ENCODE measurements at places on chromosomes 16 and 17.

DNA sequence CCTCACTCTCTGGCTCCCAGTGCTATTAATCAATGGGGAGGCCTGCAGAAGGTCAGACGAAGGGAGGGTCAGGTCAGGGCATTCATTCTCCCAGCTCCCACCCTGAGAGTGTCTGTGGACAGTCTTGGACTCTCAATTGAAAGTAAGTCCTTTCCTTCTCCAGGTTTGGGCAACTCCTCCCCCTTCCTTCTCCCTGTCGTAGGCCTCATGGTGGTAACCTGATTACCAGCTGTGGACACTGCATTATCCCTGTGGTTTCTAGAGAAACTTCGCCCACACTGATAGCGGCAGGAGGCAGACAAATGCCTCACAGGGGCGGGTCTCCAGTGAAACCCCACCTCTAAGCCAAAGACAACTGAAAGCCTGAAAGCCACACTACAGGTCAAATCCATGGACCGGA lies 57.7 kb upstream of the SLC25A19 start:
- peak; percentile 96 for DNase-seq

GRCh38 chr16:26344240-26344776 lies 652.5 kb downstream of the HS3ST4 start:
- DNase-seq: no peak

- DNase-seq: no peak
Observed at GRCh38 chr16:83592778-83593177, 215.0 kb upstream of the HSBP1 start.

- DNase-seq: no peak
Observed at GRCh38 chr17:72113751-72114150, 7.1 kb upstream of the SOX9 start.

GRCh38 chr16:88841521-88842307 lies 15.0 kb downstream of the GALNS start:
- DNase-seq: no peak

GRCh38 chr16:84341528-84342295 lies 26.6 kb upstream of the ATP2C2 start:
- no peak for DNase-seq

GRCh38 chr16:75535901-75536300 lies at the start of gene CHST5:
CHST5 (minus strand) TSS chr16:75536108; CDS start chr16:75530384, 5,724 bp downstream.
- no peak for DNase-seq

DNA sequence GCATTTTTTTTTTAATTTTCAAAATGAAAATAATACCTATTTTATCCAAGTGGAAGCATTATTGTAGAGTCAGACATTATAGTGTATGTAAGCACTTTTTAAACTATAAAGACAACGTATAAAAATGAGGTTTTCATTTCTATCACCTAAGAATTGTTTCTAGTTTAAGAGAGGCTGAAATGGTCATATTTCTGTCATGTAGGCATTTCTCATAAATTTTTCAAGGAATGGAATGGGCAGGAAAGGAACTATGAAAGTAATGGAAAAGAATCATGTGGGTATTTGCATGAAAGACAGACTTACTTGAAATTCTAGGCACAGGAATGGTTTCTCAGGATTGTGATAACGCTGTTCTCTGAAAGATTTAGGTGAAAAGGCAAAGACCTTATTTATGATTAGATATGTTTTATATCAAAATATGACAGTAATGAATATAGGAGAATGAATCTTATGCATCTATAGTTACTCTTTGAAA lies 67.4 kb downstream of the PPM1E start:
- no peak for DNase-seq

GRCh38 chr17:36846410-36847292 lies 90.6 kb upstream of the LHX1 start:
- no peak for DNase-seq

DNA sequence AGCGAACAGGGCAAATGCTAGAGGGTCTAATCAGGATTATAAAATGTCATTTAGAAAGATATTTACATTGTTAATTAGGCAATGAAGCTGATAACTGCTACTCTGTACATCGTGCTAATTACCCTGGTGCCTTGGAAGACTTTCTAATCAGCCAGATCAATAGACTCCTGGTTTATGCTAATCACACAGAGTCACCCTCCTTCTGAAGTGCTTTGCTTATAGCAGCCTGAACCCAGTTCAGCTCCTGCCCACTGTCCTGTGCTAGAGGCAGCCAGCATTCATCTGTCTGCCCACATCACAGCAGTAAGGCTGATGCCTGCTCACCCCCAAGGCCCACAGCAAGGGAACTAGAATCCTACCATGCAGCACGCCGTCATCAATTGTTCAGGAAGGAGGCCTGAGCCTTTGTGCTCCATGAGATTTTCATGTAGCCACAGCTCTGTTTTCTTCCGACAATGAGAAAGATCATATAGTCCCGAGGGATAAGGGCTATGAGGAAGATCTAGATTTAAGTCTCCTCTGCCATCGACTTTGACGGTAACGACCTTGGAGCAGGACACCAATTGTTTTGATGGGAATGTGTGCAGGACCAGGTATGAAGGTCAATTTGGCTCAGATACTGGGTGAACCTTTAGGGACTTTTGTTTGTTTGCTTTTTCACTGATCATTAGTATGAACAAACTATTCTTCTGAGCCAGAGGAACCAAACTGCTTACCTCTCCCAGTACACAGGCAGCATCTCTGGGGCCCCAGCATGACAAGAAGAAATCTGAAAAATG lies 12.5 kb upstream of the LYRM9 start:
- DNase-seq: no peak

- DNase-seq: peak; percentile 50
Observed at GRCh38 chr17:55576996-55577586, 65.8 kb upstream of the SMIM36 start.

GRCh38 chr17:80164185-80164584 lies 5.6 kb upstream of the CARD14 start:
- no peak for DNase-seq

- peak; percentile 24 for DNase-seq
Observed at GRCh38 chr17:21058098-21058893, 15.5 kb upstream of the USP22 start.

- no peak for DNase-seq
Observed at GRCh38 chr16:87067836-87068761, 249.1 kb downstream of the C16orf95 start.

GRCh38 chr16:68707340-68708152 lies 29.5 kb upstream of the CDH1 start:
- no peak for DNase-seq

DNA sequence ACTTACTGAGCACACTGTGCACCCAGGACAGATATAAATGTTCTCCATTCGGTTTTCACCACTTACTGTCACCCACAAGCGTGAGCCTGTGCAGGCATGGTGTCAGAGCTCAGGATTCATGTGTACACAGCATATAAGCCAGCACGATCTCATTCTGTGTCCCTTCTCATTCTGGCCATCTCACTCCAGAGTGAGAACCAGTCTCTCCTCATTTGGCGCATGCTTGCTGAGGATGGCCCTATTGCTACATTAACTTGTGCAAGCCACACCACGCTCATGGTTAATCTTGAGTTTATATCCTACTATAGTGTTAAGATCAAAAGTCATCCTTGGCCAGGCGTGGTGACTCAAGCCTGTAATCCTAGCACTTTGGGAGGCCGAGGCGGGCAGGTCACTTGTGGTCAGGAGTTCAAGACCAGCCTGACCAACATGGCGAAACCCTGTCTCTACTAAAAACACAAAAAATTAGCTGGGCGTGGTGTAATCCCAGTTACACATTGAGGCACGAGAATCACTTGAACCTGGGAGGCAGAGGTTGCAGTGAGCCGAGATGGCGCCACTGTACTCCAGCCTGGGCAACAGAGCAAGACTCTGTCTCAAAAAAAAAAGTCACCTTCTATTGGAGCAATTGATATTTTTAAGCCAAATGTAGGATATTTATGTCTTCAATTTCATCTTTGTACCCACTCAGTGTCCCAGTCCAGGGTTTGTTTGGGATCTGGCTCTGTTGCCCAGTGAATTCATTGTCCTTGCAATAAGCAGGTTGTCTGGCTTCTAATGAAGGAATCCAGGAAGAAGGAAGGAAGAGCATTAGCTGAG lies 20.9 kb downstream of the SOCS1 start:
- peak; percentile 35 for DNase-seq

DNA sequence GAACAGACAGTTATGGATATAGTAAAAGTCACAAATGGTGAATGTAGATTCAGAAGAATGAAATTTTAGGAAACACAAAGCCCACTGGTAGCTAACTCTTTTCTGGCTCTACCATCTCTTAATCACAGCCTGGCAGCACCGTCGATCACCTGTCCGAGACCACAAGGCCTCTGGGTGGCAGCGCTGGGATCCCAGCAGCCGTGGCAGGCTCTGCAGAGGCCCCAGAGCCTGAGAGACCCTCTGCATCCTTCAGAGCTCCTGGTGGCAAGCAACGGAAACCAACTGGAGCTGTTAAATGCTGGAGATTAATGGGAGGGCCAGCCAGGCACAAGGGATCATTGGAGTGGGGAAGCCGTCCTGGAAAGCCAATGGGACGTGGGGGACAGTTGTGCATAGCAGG lies 26.3 kb downstream of the LAT start:
- DNase-seq: peak; percentile 16

GRCh38 chr17:74994440-74994839 lies 7.0 kb downstream of the CDR2L start:
- peak; percentile 23 for DNase-seq

DNA sequence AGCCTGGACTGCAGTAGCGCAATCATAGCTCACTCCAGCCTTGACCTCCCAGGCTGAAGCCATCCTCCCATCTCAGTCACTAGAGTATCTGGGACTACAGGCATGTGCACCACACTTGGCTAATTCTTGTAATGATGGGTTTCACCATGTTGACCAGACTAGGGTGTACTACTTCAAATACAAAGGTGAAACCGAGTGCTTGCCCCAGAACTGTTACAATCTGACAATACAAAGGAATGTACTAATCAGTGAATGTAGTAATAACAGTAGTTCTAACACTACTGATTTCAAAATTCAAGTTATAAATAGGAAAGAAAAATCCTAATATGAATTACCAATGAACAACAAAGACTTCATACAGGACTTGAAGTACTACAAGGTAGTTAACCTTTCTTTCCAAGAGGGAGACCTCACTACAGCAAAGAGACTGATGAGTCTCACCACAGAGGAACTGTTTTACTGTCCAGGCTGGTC lies 24.4 kb downstream of the CRK start:
- no peak for DNase-seq

- DNase-seq: peak; percentile 77
Observed at GRCh38 chr17:72761431-72761830, 331.1 kb downstream of the SLC39A11 start.

- DNase-seq: no peak
Observed at GRCh38 chr17:3750926-3751325, 27.2 kb downstream of the HASPIN start.

- no peak for DNase-seq
Observed at GRCh38 chr17:15361151-15361550, 19.8 kb upstream of the TEKT3 start.

DNA sequence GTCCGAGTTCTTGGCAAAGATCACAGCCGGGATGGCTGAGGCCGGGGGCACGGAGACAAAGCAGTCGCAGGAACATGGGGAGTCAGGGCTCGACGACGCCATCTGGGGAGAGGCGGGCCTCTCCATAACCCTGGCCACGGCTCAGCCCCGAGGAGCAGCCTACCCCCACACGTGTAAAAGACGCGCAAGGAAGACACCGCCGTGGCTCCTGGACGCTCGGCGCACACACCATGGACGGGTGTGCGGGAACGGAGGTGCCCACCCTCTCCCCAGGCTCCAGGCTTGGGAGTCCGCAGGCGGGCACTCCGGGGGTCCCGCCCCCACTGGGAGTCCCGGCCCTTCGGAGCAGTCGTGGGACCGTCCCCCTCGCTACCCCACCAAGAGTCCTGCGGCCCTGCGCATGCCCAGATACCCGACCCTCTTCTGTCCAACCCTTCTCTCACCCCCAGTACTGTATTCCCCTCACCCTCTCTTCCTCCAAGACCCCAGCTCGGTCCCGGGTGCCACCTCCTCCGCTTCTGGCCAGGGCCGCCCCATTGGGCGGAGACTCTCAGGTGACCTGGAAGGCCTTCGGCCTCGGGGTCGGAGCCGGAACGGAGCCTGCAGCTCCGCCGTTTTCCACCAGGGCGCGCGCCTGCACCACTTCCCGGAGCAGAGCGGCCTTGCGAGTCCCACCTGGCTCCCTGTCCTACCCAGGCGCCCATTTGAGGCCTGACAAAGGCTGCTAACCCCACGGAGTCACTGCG lies at the start of gene SCRN2:
SCRN2 (minus strand) TSS at position 532 of the 746 bp plus-strand sequence; CDS start at position 102, 430 bp downstream.
- DNase-seq: peak; percentile 96

DNA sequence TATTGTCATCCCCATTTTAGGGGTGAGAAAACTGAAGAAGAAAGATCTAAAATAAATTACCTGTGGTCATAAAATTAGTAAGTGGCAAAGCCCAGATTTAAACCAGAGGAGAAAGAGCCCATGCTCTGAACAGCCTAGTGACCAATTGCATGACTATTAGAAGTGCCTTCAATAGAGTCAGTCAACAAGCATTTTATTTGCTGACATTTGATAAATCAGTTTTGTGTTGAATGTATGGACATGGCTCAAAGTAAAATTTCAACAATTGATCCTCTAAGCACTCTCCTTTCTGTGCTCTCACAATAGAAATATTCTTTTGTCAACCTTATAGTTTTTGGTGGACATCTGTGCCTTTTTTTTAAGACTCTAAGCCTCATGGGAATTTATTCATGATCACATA lies 572.9 kb upstream of the SOX9 start:
- no peak for DNase-seq

GRCh38 chr16:83701494-83701893 lies 106.3 kb upstream of the HSBP1 start:
- peak; percentile 58 for DNase-seq

DNA sequence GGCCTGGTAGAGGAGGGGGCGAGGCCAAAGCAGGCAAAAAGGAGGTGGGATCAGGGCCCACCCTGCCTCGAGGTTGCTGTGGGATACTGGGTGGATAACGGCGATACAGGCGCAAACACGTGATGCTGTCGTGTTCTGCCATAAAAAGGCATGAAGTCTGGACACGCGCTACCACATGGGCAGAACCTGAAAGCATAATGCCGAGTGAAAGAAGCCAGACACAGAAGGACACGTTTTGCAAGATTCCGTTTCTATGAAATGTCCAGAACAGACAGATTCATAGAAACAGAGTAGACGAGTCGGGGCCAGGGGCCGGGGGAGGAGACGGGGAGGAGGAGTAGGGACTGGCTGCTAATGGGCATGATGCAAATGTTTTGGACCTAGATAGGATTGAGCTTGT lies 43.5 kb downstream of the ZDHHC7 start:
- peak; percentile 50 for DNase-seq

DNA sequence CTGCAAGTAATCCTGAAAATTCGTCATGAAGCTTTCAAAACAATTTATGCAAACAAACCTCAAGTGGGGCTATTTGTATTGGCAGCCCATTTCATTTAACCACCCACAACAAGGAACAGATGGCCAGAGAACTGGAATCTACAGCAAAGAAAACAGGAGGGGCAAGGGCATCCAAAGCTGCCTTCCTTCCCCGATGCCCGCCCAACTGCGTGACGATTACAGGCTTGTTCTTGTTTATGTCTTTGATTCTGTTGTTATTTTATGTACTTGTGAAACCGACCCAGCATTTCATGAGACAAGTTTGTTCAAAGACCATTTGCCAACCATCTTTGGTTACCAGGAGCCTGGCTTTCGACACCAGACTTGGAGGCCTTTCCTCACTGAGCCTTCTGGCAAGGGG lies 59.1 kb upstream of the IRX6 start:
- no peak for DNase-seq
